ENCODE measurements at places on chromosomes 6 and 20.

GRCh38 chr6:123715006-123715863 is 78.5 kb upstream of the TRDN start:
- peak; percentile 51 for DNase-seq

DNA sequence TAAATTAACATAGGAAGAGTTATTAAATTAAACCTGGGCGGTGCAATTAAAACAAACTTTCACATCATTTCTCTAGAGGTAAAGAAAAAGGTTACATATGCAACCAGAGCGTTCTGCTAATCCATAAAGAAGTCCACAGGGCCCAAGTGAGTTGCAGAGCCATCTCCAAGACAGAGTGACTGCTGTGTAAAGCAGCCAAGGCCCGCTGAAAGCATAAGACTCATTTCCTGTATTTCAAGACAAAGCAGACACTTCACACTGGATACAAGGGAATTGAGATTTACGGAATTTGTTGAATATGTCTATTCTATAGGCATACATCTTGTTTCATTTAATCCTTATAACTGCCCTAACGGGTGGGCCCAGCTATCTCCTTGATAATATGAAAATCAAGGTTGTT is 422.8 kb downstream of the CBLN4 start:
- no peak for DNase-seq

- DNase-seq = no peak
Observed at GRCh38 chr20:45368221-45368980, 5.4 kb downstream of the SYS1 start.

DNA sequence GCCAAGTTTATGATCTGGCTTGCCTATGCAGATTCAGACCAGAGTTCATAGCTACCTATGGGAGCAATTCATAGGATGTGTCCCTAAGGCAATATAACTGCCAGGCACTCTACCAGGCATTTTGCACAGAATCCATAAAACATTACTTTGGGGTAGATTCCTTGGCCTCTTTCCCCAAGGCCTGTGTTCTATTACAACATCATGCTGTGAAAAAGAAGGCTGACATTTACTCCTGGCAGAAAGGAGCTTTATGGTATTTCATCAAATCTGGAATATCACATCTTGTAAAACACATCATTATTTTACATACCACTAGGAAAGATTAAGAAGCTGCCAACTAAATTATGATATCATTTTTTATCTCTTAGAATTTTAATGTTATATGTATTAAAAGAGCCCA is 287.0 kb upstream of the MARCKS start:
- DNase-seq = no peak

DNA sequence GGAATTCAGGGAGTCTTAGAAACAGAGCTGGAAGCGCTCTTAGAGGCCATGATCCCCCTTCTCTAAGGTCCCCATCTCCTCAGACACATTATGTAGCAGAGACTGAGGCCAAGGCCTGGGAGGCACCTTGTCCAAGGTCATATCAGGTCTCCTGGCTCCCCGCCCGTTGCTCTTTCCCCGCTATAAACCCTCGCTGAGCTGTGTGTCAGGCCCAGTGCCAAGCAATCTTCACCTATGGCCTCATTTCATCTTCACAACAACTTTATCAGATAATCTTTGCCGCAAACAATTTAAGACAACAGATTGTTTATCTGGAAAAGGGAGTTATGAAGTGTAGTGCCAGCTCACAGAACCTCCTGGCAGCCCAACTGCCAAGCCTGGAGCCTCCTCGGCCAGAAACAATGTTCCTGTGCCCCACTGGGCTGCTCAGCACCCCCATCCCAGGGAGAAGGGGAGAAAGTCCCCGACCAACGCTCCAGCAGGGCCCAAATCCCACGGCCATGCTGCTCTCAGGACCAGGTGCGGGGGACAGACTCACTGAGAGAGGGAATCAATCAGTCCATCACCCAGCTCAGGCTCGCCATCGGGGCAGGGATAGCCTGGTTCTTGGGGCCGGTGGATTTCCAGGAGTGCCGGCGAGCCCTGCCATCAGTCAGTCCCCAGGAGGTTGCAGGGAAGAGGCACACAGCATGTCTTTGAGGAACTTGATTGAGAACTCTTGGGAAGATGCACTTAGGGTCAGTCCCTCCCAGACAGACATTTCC is 16.9 kb upstream of the FANCE start:
- DNase-seq = no peak

DNA sequence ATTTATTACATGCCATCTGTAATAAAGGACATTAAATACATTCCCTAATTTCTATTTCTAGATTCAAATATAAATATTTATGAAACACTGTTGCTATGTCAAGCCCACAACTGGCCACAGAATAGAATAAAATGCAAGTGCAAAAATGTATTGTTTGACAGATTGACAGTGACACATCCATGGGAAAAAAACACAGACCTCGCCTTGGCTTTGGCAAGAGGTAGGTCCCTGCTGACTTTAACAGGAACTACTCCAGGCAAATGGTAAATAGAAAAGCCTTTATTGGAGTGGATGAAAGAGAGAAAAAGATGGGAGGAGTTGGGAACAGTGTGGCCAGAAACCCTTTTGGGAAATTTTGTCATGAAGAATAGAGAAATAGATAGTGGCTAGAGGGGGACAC is 622.9 kb downstream of the UTRN start:
- DNase-seq = no peak

DNA sequence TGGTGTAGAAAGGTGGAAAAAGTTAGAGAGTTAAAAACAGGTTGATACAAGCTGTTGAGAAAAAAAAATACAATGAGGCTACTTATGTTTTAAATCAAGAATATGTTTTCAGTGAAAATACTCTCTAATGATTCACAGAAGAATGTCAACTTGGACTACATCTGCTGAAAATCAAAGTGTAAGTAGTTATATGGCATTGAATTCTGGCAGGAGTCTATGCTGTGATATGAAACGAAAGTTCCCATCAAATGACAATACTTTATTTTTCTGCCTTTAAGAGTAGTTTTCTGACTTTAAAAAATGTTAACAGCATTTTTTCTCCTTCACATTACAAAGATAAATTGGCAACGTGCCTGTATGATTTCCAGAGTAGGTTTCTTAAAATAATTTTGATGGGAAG is 158.3 kb downstream of the EYA4 start:
- DNase-seq = no peak

DNA sequence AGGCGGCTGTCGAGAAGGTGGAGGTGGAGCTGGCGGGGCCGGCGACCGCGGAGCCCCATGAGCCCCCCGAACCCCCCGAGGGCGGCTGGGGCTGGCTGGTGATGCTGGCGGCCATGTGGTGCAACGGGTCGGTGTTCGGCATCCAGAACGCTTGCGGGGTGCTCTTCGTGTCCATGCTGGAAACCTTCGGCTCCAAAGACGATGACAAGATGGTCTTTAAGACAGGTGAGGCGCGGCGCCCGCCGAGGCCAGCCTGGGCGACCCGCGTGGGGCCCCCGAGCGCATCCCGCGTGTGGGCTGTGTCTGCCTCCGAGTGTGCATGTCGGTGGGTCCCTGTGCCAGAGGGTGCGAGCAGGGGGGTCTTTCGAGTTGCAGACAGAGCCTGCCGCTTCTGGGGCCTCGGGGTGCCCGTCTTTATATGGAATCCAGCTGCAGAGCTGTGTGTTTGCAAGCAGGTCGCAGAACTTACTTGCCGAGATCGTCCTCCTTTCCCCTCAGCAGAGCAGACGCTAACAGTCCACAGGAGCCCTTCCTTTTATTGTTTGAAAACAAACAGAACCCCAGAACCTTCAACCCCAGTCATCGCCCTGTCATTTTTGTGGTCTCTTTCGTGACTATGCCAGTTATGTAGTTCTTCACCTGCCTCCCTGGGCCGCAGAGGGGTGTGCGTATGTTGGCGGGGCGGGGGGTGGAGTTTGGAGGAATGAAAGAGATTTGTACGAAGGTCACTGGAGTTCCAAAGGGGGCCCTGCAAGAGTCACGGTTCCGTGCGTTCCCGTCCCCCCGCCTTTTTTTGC is 766 bp downstream of the SLC16A10 start:
- DNase-seq = peak; percentile 62

DNA sequence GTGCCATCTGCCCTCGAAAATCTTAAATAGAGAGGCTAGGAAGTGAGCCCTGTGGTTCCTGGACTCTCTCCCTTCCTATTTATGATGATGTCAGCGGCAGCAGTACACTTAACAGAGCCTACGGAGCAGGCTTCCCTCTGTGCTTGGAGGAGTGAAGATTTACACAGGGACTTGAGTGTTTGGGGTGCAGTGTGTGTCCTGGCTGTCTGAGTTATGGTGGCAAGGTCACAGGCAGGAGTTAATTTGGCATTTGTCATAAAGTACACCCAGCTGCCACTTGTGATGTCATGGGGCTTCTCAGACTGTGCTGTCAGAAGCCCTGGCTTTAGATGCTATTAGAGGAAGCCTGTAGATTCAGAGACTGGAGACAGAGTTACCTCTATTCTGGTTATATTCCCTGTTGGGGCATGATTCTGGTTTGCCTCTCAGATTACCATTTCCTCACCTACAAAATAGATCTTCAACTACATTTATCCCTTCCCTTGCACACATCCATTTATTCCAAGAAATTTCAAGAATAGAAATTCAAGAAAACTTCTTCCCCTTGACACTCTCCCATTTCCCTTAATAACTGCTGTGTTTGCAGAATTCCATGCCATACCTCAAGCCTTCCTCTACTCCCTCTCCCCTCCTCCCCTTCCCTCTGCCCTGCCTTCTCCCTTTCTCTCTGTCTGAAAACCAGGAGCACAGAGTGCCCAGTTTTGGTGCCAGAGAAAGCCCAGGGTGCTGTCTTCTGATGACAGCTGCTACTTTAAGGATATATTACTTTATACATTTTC is 72.1 kb downstream of the SLC24A3 start:
- DNase-seq = no peak

- no peak for DNase-seq
Observed at GRCh38 chr20:43976547-43976946, 61.9 kb downstream of the TOX2 start.

GRCh38 chr6:17207281-17207680 is 73.9 kb upstream of the RBM24 start:
- no peak for DNase-seq

- DNase-seq = peak; percentile 22
Observed at GRCh38 chr6:135129136-135129856, 51.8 kb upstream of the MYB start.

DNA sequence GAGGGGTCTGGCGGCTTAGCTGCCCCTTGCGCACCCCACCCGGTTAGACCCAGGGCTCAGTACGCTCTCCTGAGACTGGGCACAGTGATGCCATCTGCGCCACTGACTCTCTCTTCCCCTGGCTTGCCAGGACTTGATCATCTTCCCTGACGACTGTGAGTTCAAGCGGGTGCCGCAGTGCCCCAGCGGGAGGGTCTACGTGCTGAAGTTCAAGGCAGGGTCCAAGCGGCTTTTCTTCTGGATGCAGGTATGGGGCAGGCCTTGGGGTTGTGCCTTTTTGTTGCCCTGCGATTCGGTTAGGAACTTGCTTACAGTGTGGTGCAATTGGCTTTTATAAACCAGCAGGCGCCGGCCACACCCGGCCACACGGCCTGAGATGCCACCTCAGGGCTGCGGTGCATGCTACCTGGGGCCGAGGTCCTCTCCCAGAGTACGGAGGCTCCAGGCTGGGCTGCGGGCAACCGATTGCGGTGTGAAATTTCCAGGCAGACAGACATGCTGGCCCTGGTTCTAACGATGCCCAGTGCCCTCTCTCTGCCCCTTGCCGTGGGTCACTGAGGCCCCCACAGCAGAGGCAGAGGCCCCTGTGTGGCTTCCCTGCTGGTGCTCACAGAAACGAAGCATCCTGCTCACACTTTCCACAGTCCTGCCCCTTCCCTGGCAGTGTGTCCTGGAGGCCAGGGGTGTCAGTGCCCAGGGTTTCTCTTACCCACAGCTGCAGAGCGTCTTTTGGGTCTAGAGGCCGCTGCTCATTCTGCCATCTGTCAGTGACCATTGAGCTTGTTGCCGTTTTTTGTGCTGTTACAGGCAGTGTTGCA is 1.7 kb downstream of the ADRM1 start:
- no peak for DNase-seq

GRCh38 chr20:62010551-62011402 is 54.9 kb downstream of the TAF4 start:
- peak; percentile 75 for DNase-seq

DNA sequence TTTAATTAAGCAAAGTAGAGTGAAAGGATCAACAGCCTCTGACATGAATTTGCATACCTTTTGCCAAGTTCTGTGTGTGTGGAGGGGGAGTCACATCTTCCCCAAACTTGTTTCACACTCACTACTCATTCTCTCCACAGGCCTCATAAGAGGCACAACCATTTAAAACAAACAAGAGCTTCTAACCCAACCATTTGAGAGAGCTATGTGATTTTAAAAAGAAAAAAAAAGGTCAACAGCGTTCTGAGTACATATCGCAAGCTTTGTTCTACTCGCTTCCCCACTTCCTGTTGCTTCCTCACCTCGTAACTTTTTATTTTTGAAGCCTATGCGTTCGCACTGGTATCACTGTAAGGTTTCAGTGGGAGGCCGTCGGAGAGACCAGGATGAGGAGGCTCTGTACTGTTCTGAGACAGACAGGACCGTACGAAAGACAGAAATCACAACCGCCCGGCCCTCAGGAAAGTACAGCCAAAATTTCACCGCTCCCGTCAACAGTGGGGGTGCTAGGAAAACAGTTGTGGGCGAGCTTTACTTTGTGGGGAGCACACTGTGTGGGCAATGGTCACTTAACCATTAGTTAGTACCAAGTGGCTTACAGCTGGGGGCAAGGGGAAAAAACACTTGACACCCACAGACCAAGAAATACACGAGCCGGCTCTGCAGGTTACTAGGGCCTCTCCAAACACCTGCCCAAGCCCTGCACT is 61.3 kb downstream of the TRERF1 start:
- DNase-seq = no peak

GRCh38 chr6:37776566-37776965 is 43.0 kb upstream of the ZFAND3 start:
- no peak for DNase-seq

GRCh38 chr6:4610256-4610655 is 165.9 kb upstream of the CDYL start:
- peak; percentile 57 for DNase-seq

DNA sequence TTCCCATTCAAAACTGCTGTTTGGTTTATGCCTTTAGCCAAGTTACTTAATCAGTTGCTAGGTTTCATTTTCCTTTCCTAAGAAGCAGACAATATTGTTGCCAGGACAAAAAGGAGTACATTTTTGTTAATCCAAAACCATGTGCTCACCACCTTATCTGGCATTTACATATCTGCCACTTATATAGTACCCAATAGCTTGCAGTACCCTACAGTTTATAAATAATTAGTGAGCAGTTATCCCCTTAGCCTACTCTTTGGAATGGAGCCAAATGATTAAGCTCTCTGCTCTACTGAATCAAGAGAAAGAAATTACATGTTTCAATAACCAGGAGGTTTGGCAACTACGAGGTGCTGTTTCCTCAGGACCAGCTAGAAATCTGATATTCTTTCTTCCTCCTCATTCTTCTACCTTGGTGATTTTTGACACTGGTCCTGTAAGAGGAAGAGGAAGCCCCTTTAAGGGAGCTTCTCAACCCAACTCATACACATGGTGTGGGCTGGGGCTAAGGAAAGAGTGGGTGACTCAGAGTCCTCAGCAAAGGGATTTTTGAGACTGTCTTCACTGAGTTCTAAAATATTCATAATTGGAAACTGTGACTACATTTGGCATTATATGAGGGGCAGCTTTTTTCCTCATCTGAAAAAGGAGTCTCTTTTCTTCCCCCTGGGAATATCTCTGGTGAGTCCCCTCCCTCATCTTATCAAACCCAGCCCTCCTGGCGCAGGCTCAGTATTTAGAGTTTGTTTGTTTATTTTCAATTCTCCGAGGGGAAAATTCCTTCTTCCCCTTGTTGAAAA is 1.5 kb downstream of the ZNFX1 start:
- peak; percentile 78 for DNase-seq

- DNase-seq = no peak
Observed at GRCh38 chr6:144543006-144543871, 258.1 kb downstream of the UTRN start.

- no peak for DNase-seq
Observed at GRCh38 chr20:60203451-60203850, 245.2 kb downstream of the CDH26 start.
